HCT116 (cell line): ENCODE measurements at places on chromosomes 3 and 15.

DNA sequence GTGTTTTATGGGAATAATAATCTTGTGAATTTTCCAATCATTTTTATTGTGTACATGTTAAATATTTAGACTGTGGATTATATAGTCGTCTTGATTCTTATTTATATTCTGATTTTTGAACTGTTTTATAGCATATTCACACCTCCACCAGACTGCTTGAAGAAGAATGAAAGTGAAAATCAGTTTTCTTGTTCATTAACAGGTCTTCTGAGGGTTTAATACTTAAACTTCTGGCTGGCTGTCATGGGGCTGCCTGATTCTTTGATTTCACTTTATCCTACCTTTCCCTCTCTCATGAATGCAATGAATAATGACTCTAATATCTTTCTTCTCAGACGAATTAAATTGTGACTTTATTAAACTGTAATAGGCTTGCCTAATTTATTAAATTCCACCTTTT lies 56.2 kb downstream of the ATP2C1 start:
- no peak for DNase-seq

DNA sequence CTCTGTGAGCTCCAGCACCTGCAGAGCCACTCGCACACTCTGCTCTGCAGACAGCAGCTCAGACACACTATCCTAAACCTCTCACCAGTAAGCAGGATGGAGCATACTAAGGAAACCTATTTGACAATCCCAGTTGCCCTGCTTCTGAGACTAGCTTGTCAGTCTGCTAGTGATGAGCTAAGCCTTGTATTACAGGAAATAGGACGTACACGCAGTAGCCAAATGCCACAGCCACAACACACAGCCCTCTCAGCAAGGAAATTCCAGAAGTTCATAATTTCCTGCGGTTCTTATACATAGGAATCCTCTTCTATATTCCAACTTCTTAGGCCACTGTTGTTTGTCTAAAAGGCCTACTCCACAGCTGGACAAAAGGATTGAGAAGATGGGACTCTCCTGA lies 74.5 kb downstream of the MYLK start:
- no peak for DNase-seq

GRCh38 chr3:62445275-62445674 lies 71.9 kb upstream of the FEZF2 start:
- DNase-seq: no peak

DNA sequence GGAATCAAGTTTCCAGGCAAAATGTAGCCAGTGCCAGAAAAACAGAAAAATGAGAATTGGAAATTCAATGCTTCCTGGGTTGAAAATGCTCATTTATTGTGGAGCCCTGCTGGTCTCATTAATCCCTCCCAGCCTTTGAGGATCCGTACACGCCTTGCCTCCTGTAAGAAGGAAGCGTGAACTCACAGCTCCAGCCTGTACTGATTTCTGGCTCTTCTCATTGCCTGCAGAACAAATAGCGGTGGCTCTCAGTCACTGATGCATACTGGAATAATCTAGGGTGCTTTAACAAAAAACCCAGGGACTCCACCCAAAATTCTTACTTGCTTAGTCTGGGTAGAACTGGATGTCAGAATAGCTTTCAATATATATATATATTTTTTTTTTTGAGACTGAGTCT lies 29.3 kb upstream of the SLC24A5 start:
- no peak for DNase-seq

DNA sequence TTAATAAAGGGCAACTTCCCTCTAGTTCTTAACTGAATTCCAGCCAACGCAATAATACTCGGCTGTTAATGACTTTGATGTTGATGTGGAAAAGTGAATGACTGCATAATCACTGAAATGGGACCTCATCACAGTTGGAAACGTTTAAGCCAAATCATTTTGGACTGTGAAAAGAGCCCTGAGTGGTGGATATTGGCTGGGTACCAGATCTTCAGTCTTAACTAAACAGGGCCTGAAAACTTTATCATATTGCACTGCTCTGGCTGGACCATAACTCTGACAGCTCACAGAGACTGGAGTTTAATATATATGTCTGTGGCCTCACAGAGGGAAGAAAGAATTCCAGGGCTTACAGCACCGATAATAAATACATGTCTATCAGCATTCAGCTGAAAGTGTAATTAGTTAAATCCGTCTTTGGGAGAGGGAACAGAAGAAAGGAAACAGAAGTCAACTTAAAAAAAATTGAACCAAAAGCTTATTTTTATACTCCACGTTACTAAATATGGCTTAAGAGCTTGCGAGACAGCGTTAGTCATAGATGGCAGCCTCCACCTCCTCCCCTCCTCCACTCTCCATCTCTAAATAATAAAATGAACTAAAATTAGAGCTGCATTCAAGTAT lies 222.3 kb upstream of the CDIN1 start:
- no peak for DNase-seq

DNA sequence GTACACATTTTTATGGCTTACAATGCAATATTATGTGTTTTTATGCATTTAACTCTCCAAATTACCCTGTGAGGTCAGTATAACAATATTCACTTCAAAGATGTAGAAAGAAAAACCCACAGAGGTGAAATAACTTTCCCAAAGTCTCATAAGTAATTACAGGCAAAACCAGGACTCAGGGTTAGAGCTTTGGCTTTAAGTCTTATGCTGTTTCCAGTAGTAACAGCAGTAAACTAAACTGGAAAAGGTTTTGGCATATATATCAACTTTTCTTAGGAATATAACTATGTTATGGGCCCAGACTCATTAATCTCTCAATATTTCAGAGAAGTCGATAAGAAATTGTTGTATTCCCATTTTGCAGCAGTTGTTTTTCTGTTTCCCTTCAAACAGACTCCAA lies 206.3 kb upstream of the KCNMB2 start:
- DNase-seq: no peak

- DNase-seq: peak; percentile 48
Measured at GRCh38 chr3:132399054-132399929, 18.0 kb upstream of the DNAJC13 start.

DNA sequence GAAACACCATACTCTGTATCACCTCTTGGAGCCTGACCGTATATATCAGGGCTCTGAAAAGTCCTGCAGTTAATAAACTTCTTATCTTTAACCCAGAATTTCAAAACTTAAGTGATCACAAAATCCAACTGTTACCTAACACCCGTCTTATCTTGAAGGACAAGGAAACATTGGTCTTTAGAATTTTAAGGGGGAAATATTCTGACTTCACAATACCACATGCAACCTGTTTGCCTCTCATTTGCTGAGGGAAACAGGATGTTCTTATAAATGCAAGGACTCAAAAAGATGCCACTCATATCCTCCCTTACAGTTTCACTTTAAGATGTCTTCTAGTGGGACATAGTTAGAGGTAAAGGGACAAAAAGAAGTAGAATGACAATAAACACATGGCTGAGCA lies 67.9 kb downstream of the CRTC3 start:
- DNase-seq: no peak

GRCh38 chr15:41464889-41465580 lies 28.6 kb upstream of the ITPKA start:
- DNase-seq: no peak

DNA sequence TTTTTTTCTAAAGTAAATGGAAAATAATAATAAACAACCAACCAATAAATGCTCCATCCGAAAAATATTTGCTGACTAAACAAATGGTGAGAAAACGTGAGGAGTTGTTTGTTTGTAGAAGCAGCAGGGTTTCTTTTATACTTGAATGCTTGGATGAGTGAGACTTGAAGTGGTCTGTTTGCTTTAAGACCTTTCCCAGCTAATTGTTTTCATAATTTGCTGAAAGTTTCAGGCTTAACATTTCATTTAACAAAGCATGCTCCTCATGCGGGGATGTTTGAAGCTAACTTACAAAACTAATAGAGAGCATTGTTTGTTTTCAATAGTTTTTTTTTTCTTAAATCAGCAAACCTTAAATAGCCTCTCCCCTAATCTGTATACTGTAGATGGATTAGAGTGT lies 484.6 kb downstream of the ROBO2 start:
- no peak for DNase-seq
